LHCN-M2 (cell line): ENCODE measurements at places on chromosomes 6 and 20. TPM values are rescaled to one million over a fixed set of nuclear protein-coding genes. Genes with fewer than 3 reads are reported as not detected.
A peak's percentile ranks its signal among the peaks of the same experiment; 100 is the strongest.

DNA sequence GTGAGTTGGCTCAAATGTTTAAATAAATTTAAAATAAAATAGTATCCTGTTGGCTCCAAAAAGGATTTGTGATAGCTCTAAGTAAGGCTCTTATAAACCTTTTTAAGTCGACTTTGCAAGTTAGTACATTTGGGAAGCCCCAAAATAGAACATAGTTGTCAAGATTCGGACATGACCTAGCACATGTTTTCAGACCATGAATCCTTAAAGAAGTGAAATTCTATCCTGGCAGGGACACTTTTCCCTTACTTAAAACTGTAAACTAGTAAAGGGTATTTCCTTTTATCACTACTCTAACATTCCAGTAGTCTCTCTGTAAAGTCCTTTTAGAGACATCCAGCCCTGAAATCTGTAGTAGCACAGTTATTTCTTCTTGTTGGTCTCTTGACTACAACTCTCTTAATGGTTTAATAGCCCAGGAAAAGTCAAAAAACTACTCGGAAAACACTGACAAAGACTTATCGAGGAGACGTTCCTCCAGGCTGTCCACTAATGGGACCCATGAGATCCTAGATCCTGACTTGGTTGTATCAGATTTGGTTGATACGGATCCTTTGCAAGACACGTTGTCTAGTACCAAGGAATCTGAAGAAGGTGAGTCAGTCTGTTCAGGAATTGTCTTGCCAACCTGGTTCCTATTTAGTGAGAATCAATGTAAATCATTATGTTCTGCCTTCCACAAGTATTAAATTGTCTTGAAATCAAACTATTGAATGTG lies 83.6 kb downstream of the SCAND1 start:
- peak; percentile 71 for DNase-seq

DNA sequence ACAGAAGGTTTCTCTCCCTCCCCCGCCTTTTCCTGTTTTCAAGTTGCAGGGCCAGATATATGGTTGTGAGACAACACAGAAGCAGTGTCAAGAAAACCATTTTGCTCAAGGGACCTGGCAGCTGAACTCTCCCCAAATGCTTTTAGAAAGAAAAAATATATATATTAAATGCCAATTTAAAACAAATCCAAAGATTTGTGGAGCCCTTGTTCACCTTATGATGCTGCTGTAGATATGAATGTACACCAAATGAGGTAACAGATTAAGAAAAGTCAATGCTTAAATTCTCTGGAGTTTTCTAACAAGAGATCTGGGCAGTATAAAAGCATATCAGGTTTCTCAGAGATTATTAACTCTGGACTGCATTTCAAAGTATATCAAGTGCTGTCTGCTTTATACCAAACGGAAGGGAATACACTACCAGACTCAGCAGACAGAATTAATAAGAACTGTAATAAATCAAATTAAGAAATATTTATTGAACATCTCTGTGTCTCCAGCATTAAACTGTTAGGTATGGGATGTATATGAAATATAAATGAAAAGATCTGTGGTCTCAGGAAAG lies 357.5 kb downstream of the HDGFL1 start:
- peak; percentile 11 for DNase-seq

DNA sequence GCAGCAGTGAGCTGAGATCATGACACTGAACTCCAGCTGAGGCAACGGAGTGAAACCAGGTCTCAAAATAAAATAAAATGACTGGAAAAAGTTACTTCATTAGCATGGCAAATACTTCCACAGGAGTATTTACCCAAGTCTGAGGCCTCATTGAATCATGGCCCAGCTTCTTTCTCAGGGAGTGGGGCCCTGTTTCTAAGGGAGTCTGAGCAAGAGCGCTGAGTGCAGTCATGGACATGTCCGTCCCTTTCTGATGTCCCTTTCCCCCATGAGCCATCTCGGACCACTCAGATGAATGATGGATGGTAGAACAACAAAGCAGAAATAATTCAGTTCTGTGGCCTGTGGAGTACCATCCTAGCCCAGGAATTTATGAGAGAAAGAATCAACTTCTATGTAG lies 7.8 kb upstream of the DTD1 start:
- DNase-seq: no peak

- no peak for DNase-seq
These were observed 17.0 kb downstream of the GSS start for GRCh38 chr20:34938466-34939163.

DNA sequence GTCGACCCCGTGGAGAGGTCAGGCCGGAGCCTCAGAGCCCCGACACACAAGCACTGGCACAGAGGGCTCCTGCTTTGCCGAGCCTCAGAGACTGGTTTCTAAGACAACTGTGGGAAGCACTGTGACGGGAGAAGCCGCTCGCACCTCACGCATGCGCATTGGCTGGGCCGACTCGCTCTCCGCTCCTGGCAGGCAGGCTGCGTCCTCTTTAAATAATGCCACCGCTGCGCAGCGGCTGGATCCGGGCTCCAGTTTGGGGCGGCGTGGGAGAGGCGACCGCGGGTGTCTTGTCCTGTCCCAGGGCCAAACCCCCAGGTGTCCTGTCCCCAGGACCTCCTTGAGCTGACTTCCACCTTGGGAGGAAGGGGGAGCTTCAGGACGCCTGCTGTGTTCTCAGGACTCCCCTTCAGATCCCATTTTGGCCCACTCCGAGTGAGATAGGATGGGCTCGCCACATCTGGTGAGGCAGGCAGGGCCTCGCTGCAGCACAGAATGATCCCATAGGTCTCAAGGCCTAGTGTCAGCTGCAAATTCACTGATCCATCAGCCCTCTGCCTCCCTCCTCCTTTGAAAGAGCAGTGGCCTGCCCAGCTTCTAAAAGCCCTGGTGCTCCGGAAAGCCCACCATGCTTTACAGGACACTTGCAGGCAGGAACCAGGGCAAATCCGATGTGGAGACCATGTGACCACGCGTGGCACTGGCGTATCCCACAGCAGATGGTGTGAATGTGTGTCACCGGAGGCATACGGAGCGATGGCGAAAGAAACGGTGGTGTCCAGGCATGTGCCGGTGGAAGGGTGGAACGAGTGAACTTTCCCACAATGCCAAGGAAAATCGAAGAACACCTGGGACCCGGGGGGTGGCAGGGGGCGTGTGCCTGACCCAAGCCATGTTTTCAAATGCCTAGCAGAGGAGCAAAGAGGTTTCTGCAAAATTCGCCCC lies 169.3 kb upstream of the ZNF337 start:
- peak; percentile 55 for DNase-seq

DNA sequence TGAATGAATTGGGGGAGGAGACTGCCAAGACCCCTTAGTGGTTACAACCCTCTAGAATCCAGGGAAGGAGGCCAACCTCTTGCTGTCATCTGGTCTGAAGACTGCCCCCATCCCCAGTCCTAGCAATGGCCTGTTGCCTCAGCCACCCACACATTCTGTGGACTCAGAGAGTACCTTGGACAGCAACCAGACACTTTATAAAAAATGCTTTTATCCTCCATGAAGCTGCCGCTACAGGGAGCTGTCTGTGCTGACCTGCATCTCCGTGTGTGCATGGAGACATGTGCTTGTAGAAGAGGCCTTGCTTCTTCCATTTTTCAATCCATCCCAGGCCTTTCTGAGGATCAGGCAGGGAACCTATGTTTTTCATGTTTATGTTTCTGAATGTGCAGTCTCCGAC lies 15.2 kb downstream of the CDH22 start:
- peak; percentile 51 for DNase-seq

GRCh38 chr6:75932067-75932466 lies 140.4 kb downstream of the IMPG1 start:
- peak; percentile 9 for DNase-seq

DNA sequence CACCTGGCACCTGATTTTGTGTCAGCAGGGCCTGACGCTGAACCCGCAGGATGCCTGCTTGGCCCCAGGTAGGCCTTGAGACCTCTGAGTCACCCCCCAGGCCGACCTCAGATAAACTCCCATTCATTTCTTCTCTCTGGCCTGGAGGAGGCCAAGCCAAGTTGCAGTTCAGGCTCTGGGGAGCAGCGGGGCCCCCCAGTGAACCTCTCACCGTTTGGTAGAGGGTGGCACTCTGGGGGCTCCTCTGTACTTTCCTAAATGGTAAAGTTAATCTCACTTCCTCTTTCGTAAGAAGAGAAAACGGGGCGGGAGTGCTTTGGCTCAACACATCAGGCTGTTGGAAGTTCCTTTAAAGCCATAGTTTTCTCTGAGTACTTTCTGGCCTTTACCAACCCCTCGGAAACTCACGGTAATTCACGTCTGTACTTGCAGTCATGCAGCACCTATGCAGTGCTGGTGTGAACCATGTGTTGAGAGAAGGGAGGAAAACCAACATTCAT lies 2.8 kb downstream of the SIRPA start:
- DNase-seq: no peak

- DNase-seq: no peak
These were observed 19.9 kb downstream of the TPD52L1 start for GRCh38 chr6:125173341-125174095.

GRCh38 chr6:41901882-41902519 lies 6.8 kb upstream of the USP49 start:
- peak; percentile 48 for DNase-seq

DNA sequence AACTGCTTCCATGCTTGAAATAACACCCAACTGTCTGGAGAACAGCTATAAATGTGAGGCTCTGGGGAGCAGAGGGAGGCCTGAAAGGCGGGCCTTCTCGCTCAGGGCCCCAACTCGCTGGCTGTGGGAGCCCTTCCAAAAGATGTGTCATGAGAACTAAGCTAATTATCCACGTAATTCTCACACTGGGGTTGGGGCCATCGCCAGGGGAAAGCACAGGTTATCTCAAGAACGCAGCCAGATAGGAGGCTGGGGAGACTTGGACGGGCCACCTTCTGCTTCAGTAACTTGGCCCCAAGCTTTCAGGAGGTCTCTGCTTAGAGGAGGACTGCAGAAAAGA lies 1.6 kb downstream of the PXDC1 start:
- peak; percentile 63 for DNase-seq

- no peak for DNase-seq
These were observed 17.9 kb downstream of the PERP start for GRCh38 chr6:138089325-138089724.

- DNase-seq: no peak
These were observed 79.9 kb downstream of the FNDC1 start for GRCh38 chr6:159249128-159249527.

DNA sequence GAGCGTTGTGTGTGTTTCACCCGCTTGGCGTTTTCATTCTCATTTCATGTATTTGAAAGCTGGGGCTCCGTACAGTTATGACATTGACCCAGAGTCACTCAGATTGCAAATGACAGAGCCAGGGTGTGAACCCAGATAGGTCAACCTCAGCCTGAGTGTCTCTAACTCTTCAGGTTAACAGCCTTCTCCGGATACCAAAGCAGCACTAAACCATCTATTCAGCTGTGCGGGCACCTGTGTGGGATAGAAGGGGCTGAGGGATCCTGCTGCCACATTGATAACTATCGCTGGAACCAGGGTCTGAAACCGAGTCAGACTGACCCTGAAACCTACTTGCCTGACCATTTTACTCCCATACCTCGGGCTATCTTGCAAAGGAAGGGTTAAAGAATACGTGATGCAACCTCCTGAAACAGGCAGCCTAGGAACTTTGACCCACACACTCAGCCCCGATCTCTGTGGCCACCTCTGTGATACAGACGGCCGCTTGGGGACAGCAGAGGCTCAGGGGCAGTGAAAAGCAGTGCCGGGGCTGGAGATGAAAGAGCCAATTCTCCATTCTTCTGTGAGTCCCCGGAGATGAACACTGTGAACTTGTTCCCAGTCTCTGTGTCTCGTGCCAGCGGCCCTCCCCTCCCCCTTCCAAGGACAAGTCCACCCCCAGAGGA lies 233.5 kb upstream of the QKI start:
- peak; percentile 38 for DNase-seq

DNA sequence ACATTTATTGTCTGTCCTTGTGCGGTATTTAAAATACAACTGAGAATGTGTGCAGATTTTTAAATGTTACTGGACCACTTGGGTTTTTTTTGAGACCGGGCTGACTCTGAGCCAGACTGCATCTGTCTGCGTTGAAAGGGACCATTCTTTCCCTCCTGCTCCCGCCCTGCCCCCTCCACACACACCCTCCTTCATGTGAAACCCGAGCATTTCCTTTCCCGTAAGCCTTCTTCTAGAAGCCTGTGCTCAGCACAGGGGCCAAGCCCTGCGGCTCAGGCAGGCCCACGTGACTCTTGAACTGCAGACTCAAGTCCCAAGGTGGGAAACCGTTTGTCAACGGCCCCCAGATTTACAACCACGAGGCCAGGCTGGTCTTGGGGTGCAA lies 82.7 kb upstream of the FOXC1 start:
- DNase-seq: peak; percentile 37

GRCh38 chr6:22083119-22083518 lies 213.7 kb downstream of the PRL start:
- DNase-seq: no peak

DNA sequence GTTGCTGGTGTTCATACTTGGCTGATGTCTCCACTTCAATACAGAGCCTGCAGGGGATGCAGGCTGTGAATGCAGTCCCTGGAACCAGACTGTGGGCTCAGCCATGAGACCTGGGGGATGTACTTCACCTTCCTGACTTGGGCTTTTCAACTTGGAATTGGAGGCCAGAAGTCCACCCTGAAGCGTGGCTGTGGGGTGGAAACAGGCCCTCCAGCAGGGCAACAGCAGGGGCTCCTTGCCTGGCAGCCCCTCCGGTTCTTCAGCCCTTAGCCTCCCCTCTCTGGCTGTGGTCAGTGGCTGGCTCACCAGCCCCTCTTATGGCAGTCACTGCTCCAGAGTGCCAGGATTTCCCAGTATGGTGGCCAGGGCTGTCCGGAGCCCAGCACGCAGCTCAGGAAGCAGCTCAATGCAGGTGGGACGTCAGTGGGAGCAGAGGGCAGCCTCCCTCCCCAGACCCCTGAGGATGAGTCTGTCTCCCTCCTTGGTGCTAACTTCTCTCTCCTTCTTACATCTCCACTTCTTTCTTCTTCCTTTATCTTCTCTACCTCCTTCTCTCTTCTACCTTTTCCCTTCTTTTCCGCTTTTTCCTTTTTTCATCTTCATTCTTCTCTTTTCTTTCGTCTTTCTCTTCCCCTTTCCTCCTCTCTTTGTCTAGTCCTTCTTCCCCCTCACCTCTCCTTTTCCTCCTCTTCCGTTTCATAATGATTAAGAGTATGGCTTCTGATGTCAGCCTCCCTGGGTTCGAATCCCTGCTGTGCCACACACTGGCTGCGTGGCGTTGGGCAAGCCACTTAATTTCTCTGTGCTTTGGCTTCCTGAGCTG lies 45.3 kb downstream of the SLC52A3 start:
- no peak for DNase-seq

Gene IL17A
- not detected in 2 replicates for total RNA-seq

Gene RIN2
- total RNA-seq: 71.6 and 73.6 TPM in 2 replicates

Gene PSORS1C2
- total RNA-seq: not detected in 2 replicates

Gene APOBEC2
- 0.63 TPM in 1 of 2 replicates, not detected in the other for total RNA-seq

Gene C6orf15
- total RNA-seq: 0.40 and 0.71 TPM in 2 replicates

Gene SIRPB2
- total RNA-seq: not detected in 2 replicates

Gene ZSCAN12
- total RNA-seq: 3.6 and 4.7 TPM in 2 replicates

Gene MUC22
- not detected in 2 replicates for total RNA-seq

Gene RNF182
- total RNA-seq: 2.1 and 3.2 TPM in 2 replicates

Gene BMP6
- total RNA-seq: 0.06 TPM in 2 replicates

Gene HLA-G
- not detected in 2 replicates for total RNA-seq

Gene SMIM26
- 84.3 and 88.0 TPM in 2 replicates for total RNA-seq

Gene MDC1
- 12.4 and 16.3 TPM in 2 replicates for total RNA-seq

Gene TENT5A
- total RNA-seq: 17.6 and 18.7 TPM in 2 replicates

Gene TSPO2
- total RNA-seq: not detected in 2 replicates

Gene SPINT4
- not detected in 2 replicates for total RNA-seq

Gene GLP1R
- not detected in 2 replicates for total RNA-seq
